ENCODE measurements at places on chromosomes 7 and 10. TPM values are rescaled to one million over a fixed set of nuclear protein-coding genes. Genes with fewer than 3 reads are reported as not detected.

- no peaks in the 10 kb centered on the region for H3K36me3 ChIP-seq
- no peak overlapping the region for H3K27ac ChIP-seq
- H3K4me1 ChIP-seq, result peaks cover 5% of the 10 kb centered on the region
- DNase-seq, result no peak
- no peak overlapping the region for H3K4me3 ChIP-seq
Measured at GRCh38 chr7:77443042-77443441, 26.9 kb upstream of the GSAP start.

DNA sequence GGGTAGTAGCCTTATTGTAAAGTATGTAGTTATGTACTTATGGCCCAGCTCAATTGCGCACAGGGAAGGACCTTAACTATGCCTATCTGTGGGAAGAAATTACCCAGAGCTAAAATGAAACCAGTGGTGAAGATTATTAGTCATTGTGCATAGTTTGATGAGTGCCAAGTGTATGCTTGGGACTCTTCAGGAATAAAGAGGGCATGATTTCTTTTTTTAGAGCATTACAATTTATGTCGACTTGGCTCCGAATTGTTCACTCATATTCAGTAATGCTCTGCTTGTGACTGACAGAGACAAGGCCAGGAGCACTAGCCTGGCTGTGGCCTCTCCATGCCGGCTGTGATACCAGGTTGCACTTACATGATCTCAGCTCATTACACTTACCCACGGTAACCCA is 269.5 kb downstream of the TRIL start:
- DNase-seq, result no peak
- peaks cover 10% of the 10 kb centered on the region for H3K27me3 ChIP-seq
- H3K4me1 ChIP-seq, result no peaks in the 10 kb centered on the region
- no peak overlapping the region for H3K4me3 ChIP-seq
- no peak overlapping the region for H3K27ac ChIP-seq
- H3K36me3 ChIP-seq, result no peaks in the 10 kb centered on the region

GRCh38 chr7:18958627-18959026 is 158.8 kb downstream of the TWIST1 start:
- no peaks in the 10 kb centered on the region for H3K36me3 ChIP-seq
- H3K27ac ChIP-seq, result no peak overlapping the region
- DNase-seq, result no peak

- no peaks in the 10 kb centered on the region for H3K36me3 ChIP-seq
- no peaks in the 10 kb centered on the region for H3K27me3 ChIP-seq
- no peak for DNase-seq
- H3K27ac ChIP-seq, result no peak overlapping the region
Measured at GRCh38 chr7:142506601-142507000, 242.7 kb upstream of the PRSS1 start.

The PGAM1 gene
- 1,205 TPM for total RNA-seq
